Epithelial cell of proximal tubule (primary cell): ENCODE measurements at places on chromosomes 2 and 18. TPM values are rescaled to one million over a fixed set of nuclear protein-coding genes. Genes with fewer than 3 reads are reported as not detected.

- DNase-seq = no peak
These were observed 78.4 kb downstream of the TRIM43 start for GRCh38 chr2:95670167-95670566.

GRCh38 chr18:56413862-56414261 lies 224.5 kb downstream of the TXNL1 start:
- no peak for DNase-seq

GRCh38 chr2:223161873-223162458 lies 110.0 kb downstream of the KCNE4 start:
- DNase-seq = no peak

Gene SH3RF3
- 1.7 and 8.3 TPM in 2 replicates for total RNA-seq

GRCh38 chr2:66382091-66382490 lies 52.8 kb upstream of the MEIS1 start:
- no peak for DNase-seq

Gene CKAP2L
- 18.8 and 23.4 TPM in 2 replicates for total RNA-seq

- DNase-seq = no peak
These were observed 450.3 kb downstream of the FBXO15 start for GRCh38 chr18:73697353-73697752.

Gene MOCOS
- 5.7 and 14.8 TPM in 2 replicates for total RNA-seq

DNA sequence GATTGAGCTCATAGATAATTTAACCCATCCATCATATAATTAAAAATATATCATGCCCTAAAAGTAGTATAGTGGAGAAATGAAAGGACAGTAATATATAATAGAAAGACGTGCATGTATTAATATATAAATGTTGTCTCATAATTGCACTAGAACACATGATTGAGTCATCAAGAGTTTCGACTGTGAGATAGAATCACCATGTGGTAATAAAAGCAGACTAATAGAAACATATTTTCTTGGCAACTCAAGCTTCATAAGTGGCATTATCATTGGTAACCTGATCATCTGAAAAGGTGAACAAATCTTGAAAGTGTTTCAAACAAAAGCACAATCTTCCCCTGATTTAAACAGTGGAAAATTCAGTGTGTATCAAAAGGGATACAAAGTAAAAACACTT lies 188.8 kb downstream of the CYRIA start:
- no peak for DNase-seq

Gene PDE6D
- total RNA-seq = 28.5 and 32.9 TPM in 2 replicates

Gene ZSWIM2
- total RNA-seq = not detected in 2 replicates

DNA sequence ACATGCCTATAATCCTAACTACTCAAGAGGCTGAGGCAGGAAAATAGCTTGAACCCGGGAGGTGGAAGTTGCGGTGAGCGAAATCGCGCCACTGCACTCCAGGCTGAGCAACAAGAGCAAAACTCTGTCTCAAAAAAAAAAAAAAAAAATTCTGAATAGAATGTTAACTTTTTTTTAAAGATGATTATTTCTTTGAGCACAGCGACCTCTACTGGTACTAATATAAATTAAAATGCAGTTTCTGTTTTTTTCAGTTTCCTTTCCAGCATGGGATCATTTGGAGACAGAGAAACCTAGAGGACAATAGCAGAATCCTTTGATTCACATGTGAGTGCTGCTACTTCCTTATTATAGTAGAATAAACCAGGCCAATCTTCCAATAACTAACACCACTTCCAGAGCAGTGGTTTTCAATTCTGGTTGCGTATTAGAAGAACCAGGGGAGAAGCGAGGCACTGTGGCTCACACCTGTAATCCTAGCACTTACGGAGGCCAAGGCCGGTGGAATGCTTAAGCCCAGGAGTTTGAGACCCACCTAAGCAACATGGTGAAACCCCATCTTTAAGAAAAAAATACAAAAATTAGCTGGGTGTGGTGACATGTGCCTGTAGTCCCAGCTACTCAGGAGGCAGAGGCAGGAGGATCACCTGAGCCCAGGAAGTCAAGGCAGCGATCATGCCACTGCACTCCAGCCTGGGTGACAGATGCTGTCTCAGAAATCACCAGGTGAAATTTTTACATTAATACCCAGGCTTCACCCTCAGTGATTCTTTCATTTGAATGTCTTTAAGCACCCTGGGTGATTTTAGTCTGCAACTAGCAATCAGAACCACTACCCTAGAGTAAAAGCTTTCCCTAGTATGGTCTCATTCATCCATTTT lies 10.1 kb downstream of the SRSF7 start:
- DNase-seq = no peak

Gene CROCC2
- total RNA-seq = not detected in 2 replicates

Gene TM4SF20
- not detected in 2 replicates for total RNA-seq

DNA sequence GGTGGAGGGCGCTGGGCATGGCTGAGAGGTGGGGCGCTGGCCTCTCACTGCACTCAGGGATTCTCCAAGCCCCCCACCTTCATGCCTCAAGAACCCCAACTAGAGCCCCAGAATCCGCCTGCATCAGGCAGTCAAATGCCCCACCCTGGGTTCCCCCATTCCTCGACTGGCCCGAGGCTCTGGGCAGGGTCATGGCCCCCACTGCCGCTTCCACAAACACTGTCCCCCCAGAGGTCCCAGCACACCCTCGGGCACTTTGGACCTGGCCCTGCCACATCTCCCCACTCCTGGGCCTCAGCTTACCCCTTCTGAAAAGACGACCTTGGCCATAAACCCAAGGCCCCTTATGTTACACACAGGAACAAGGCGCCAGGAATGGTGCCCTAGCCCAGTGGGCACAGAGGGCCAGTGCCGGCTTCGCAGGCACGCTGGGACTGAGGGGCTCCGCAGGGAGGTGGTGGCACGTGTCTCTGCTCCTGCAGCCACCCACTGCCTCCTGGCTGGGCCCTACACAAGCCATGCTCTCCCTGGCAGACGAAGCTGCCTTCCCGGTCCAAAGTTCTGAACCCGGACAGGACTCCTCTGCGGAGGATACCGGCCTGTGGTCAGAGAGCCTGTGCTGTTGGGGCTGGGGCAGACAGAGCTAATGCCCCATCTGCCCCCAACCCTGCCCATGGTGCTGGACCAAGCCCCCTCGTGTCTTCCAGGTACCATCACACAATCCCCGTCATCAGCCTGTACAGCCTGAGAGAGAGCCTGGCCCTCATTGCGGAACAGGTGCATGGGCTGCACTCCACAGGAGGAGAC lies 6.8 kb downstream of the AGXT start:
- no peak for DNase-seq

Gene ALPI
- total RNA-seq = not detected in 2 replicates

- DNase-seq = no peak
These were observed 368.6 kb upstream of the TFPI start for GRCh38 chr2:187922846-187923245.

- no peak for DNase-seq
These were observed 92.6 kb downstream of the USP34 start for GRCh38 chr2:61378281-61378680.

Gene RANBP2
- total RNA-seq = 40.5 and 41.0 TPM in 2 replicates

Gene BOK
- total RNA-seq = 76.7 and 83.3 TPM in 2 replicates

- DNase-seq = no peak
These were observed 1.8 kb upstream of the AGBL5 start for GRCh38 chr2:27049422-27050280.

DNA sequence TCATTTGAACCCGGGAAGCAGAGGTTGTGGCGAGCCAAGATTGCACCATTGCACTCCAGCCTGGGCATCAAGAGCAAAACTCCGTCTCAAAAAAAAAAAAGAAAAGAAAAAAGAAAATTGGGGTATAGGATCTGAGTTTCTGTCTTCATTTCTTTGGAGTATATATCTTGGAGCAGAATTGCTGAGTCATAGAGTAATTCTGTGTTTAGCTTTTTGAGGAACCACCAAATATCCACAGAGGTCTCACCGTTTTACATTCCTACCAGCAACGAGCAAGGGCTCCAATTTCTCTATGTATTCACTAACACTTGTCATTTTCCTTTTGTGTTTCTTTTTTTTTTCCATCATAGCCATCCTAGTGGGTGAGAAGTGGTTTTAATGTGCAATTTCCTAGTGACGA lies 87.6 kb upstream of the TEX51 start:
- DNase-seq = no peak

DNA sequence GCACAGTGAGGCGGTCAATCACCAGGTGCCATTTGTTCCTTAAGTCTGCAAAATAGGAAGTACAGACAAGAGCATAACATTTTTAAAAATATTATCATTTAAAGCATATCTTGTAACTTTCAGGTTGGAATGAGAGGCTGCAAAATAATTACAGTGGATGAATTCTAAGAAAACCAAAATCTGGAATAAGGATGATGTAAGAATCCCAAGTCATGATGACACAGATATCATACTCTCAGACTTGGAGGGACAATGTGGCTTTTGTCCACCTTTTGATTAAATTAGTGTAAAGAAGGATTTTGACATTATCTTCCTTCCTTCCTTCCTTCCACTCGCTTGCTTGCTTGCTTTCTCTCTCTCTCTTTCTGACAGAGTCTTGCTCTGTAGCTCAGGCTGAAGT lies 244.4 kb downstream of the NAPG start:
- no peak for DNase-seq

- no peak for DNase-seq
These were observed 13.3 kb upstream of the GALM start for GRCh38 chr2:38652431-38653273.

DNA sequence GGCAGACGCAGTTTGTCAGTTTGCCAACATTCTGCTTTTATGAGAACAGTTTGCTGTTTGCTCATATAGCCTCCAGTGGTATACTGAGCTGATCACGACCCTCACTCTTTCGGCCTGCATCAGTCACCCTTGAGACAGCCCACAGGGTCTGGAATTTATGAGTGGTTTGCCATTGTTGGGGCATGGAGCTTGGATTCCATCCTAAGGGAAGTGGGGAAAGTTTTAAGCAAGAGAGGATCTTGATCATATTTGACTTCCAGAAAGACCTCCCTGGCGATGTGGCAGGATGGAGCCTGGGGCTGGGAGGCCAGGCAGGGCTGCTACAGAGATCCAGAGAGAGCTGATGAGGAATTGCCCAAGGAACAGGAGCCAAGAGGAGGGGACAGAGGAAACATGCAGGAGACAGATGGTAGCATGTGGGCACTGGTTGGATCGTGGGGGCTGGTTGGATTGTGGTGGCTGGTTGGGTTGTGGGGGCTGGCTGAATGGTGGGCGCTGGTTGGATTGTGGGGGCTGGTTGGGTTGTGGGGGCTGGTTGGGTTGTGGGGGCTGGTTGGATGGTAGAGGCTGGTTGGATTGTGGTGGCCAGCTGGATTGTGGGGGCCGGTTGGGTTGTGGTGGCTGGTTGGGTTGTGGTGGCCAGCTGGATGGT lies 27.3 kb upstream of the GPR17 start:
- DNase-seq = no peak

- DNase-seq = no peak
These were observed 36.8 kb downstream of the MOGAT1 start for GRCh38 chr2:222708274-222708710.

Gene PARD3B
- total RNA-seq = 0.94 and 3.6 TPM in 2 replicates

DNA sequence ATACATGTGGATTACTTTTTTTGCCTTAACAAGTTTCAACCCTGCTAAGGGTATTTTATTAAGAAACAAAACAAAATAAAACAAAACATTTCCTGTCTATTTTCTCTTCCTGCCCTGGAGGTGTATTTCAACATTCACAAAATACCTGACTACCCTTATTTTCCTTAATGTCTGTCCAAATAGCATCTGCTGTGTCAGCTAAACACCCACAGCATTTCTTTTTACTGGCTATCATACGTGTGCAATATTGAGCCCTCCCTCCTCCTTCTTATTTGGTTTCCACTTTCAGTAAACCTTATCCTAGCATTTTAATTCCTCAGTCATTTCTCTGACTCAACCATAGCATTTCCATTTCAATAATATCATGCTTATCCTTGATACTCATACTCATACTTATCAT lies 1420.0 kb upstream of the ZEB2 start:
- no peak for DNase-seq

DNA sequence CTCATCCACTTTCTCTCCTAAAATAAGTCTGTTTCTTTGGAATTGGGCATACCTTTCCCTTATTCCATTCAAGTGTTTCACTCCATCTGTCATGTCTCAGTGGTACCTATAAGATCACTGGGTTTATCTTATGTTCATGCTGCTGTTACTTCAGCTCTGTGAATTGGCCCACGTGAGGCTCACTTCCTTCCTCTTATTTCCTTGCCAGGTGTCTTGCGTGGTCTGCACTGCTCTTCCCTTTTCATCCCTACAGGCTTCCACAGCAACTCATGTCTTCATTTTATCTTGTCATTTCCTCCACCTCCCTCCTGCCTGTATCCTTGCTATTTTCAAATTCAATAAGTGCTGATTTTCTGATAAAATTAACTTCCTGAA lies 159.1 kb upstream of the ALPP start:
- no peak for DNase-seq

DNA sequence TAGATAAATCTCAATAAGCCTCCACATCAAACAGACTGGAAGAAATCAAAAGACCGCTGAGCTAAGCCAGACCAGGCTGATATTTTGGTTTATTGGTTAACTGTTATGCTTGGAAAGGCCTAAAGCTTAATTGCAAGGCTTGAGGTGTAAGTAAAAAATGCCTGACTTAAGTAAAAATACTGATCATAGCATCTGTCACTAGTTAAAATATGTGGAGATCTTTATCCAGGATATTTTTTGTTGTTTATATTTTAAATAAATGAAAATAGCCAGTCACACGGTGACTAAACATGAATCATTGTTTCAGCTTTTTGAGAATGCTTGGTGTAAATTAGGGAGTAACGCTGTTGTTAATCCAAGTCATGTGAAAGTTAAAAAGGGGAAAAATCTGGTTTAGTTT lies 127.9 kb downstream of the THADA start:
- no peak for DNase-seq

Gene SLC4A5
- total RNA-seq = under 0.01 and 0.14 TPM in 2 replicates

DNA sequence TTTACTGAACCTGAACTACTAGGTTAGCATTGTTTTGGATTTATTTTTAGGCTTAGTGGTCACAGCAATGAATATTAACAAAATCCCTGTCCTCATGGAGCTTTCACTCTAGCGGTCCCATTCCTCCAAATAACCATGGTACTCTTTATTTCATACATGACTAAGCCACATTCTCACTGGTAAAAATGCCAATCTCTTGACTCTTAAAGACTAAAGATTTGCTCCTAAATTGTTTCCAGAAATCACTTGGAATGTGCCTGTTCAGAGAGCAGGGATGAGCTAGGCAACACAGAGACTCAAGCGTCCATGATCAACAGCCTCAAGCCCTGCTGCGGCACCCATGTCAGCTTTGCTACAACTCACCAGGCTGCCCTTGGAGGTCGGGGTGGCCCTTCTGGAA lies 13.5 kb downstream of the LMAN1 start:
- no peak for DNase-seq

DNA sequence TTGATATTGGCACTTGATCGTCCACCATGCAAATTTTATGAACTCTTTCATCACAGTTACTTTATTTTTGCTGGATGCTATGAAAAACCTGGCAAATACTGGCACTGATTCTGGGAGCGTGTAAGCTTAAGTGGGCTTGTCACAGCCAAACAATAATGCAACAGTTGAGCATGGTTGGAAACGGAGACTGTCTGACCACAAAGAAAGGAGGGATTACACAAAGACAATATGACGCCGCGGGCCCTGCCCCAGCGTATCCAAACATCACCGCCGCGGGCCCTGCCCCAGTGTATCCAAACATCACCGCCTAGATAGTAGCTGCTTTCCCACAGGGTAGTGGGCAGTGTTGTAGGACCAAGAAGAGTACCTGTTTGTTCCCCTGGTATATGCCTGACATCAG lies 135.9 kb downstream of the PRPF40A start:
- no peak for DNase-seq

Gene ELOA2
- not detected in 2 replicates for total RNA-seq

- no peak for DNase-seq
These were observed 27.8 kb upstream of the TTC39C start for GRCh38 chr18:23986600-23987359.

Gene RBM44
- total RNA-seq = 0.14 and 0.75 TPM in 2 replicates
